Kidney tubule cell (primary cell): ENCODE measurements at places on chromosomes 3 and 15.
A peak's percentile ranks its signal among the peaks of the same experiment; 100 is the strongest.

GRCh38 chr15:90838139-90838538, 30.2 kb upstream of the FURIN start:
- no peak for DNase-seq

DNA sequence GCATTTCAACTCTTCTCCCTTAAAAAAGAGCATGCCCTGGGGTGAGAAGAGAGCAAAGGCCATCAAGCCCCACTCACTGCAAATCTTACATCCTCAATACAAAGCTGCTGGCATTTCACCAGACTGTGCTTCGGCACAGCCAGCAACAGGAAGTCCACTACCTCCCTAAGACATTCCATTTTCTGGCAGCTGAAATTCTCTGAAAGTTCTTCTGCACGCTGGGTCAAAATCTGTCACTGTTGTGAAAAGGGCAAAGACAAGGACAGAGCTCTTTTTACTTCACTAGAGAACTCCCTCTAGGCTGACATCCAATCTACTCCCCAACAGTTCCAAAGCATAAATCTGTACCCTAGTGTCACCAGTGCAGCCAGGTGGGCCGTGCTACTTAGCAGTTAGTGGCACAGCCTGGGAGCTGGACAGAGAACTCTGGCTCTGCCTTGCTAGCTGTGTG, 6.3 kb downstream of the MTMR10 start:
- peak; percentile 47 for DNase-seq

GRCh38 chr3:185561374-185561943, 9.1 kb upstream of the LIPH start:
- peak; percentile 29 for DNase-seq

- DNase-seq, result peak; percentile 95
These were observed 54.6 kb downstream of the RBMS3 start for GRCh38 chr3:29335438-29335837.

DNA sequence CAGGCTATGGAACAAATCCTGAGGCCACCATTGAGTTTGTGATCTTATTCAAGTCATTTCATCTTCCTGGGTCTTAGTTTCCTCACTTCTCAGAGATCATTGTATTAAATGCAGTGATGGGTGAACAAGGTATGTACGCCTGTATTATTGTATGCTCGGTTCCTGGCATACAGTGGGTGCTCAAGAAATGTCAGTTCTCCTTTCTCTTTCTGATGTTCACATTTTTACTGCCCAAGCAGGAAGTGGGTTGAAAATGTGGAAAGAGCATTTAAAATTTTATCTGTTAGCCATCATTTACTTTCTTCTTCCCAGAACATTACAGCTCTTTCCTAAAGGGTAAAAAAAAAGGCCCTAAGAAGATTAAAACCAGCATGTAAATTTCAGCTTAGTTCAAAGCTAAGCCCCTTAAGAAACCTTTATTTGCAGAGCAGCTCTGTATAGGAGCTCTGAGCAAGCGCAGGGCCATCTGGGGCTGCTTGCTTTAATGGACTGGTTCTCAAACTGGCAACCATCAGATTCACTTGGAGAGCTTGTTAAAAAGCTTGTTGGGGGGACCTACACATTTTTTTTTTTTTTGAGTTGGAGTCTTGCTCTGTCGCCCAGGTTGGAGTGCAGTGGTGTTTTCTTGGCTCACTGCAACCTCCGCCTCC, 179.4 kb downstream of the CHST2 start:
- no peak for DNase-seq

DNA sequence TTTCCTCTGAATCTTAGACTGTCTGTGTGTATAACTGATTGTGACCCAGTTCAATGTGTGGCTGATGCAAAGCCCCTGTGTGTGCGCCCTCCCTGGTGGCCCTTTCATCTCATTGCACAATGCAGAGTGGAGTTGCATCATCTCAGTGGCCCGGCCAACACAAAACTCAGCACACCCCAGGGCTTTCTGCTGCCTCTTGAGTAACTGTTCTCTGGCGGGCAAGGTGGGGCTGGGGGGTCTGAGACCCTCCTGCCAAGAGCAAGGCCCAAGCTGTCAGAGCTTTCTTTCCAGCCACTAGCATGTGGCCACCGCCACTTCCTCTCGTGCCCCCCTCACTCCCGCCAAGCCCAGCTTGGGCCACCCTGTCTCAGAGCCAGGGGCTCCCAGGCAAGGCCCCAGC, 80.7 kb upstream of the ALDH1L1 start:
- no peak for DNase-seq

DNA sequence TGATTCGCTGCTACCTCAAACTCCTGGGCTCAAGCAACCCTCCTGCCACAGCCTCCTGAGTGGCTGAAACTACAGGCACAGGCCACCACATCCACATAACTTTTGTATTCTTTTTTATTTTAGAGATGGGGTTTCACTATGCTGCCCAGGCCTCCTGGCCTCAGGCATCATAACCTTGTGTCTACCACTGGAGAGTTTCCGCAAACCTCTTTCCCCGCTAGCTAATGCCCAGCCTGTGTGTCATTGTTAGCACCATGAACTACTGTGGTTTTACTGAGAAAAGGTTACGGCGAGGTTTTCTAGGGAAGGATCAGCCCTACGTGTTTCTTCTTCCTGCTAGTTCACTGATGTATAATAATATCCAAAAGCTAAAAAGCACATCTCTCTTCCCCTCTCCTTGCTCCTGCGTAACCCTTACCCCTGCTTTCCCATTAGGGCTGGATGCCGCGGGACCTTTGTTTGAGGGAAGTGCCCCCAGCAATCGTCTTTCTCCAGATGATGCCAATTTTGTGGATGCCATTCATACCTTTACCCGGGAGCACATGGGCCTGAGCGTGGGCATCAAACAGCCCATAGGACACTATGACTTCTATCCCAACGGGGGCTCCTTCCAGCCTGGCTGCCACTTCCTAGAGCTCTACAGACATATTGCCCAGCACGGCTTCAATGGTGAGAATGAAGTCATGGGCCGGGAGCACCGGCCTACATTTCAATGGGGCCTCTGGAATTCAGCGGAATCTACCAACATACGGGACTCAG, 113.7 kb downstream of the LIPC start:
- peak; percentile 43 for DNase-seq

DNA sequence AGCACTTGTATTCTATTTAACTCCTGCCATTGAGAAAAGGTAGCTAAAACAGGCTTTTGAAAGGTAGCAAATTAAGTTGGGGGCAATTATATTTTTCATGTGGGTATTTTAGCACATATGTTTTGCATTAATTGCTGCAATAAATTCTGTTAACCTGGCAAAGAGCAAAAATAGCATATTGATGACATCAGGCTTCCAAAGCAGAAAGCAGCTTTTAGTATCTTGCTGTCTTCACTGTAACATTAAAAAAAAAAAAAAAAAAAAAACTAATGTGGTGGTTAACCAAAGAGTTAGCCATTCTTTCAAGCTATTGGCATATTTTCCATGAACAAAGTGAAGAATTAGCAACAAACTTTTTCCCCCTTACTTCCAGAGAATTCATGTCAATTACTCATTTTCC, 9.1 kb downstream of the EPHA3 start:
- DNase-seq, result no peak

GRCh38 chr15:34206011-34206410, 3.9 kb downstream of the KATNBL1 start:
- peak; percentile 62 for DNase-seq

DNA sequence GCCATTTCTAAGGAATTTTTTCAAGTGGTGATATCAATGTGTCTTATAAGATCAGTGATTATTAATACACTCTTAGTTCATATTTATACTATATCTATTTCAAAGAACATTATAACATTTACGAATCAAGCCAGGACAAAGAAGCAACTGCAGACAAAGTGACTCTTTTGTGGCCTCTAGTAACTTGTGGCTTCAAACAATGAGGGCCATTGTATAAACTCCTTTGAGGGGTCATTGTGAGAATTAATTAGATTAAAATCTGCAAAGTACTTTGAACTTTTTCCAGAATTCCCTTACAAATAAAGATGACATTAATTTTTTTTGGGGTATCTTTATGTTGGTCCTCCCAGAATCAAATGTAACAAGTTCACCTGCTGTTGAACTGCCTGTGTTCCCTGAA, 12.3 kb upstream of the SLC30A4 start:
- no peak for DNase-seq

GRCh38 chr3:141104151-141104821, 53.1 kb downstream of the SPSB4 start:
- DNase-seq, result no peak

- DNase-seq, result peak; percentile 49
These were observed 361.9 kb upstream of the CFAP20DC start for GRCh38 chr3:59411694-59412093.

DNA sequence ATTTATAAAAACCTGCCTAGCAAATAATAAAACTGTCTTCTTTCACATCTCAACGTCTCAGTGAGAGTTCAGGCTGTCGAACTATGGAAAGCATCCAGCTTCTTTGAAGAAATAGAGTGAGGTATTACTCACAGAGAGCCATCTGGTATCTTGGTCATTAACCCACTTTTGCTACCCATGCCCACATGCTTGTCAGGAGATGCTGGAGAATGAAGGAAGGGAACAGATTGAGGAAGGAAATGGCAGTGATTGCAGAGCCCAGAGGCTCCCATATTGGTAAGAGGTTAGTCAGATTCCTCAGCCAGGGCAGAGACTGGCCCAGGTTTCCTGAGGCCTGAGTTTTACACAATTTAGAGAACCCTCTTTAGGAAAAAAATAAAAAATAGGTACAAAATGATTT, 119.1 kb downstream of the B3GALNT1 start:
- DNase-seq, result no peak
